ENCODE measurements at places on chromosomes 7 and 10. TPM values are rescaled to one million over a fixed set of nuclear protein-coding genes. Genes with fewer than 3 reads are reported as not detected.

TMEM26 gene
- polyA plus RNA-seq = not detected

RASA4B gene
- 9.7 TPM for polyA plus RNA-seq

SEMA3C gene
- 16.5 TPM for polyA plus RNA-seq

ZNF365 gene
- polyA plus RNA-seq = 0.11 TPM

USP6NL gene
- 8.8 TPM for polyA plus RNA-seq

HOXA2 gene
- polyA plus RNA-seq = 1.0 TPM

EPHB4 gene
- polyA plus RNA-seq = 37.5 TPM

INMT gene
- polyA plus RNA-seq = 4.8 TPM

LUC7L2 gene
- 32.4 TPM for polyA plus RNA-seq

GHRHR gene
- not detected for polyA plus RNA-seq

CYP26C1 gene
- polyA plus RNA-seq = not detected

RGR gene
- polyA plus RNA-seq = not detected

PRKCQ gene
- 2.3 TPM for polyA plus RNA-seq

STEAP1 gene
- polyA plus RNA-seq = 4.3 TPM

VIPR2 gene
- 1.2 TPM for polyA plus RNA-seq

ANKIB1 gene
- 19.2 TPM for polyA plus RNA-seq

SLC13A1 gene
- polyA plus RNA-seq = not detected

MET gene
- 7.4 TPM for polyA plus RNA-seq

ZNF282 gene
- 12.9 TPM for polyA plus RNA-seq

PAPOLB gene
- polyA plus RNA-seq = not detected

POM121 gene
- 9.6 TPM for polyA plus RNA-seq

TRIM50 gene
- 4.1 TPM for polyA plus RNA-seq

ADGRA1 gene
- polyA plus RNA-seq = 0.17 TPM

SKIDA1 gene
- polyA plus RNA-seq = 0.52 TPM

VAX1 gene
- not detected for polyA plus RNA-seq

IQUB gene
- 0.13 TPM for polyA plus RNA-seq

CPA4 gene
- 0.67 TPM for polyA plus RNA-seq

KIAA1549 gene
- 5.4 TPM for polyA plus RNA-seq

HMX2 gene
- polyA plus RNA-seq = not detected

ZPBP gene
- not detected for polyA plus RNA-seq

C10orf90 gene
- polyA plus RNA-seq = not detected

NME8 gene
- polyA plus RNA-seq = not detected

SDK1 gene
- polyA plus RNA-seq = 3.3 TPM

SLC26A5 gene
- 0.06 TPM for polyA plus RNA-seq

ANKRD61 gene
- polyA plus RNA-seq = 0.16 TPM

PNLIPRP3 gene
- polyA plus RNA-seq = not detected

RBM33 gene
- polyA plus RNA-seq = 18.9 TPM

ZNF736 gene
- polyA plus RNA-seq = 2.6 TPM

NODAL gene
- polyA plus RNA-seq = 0.04 TPM

SLC16A9 gene
- 0.19 TPM for polyA plus RNA-seq

TMEM270 gene
- polyA plus RNA-seq = 0.08 TPM

TBC1D12 gene
- 7.6 TPM for polyA plus RNA-seq

ZSCAN25 gene
- 4.7 TPM for polyA plus RNA-seq

ELAPOR2 gene
- polyA plus RNA-seq = 4.0 TPM

SUN1 gene
- 108 TPM for polyA plus RNA-seq

CYP3A7 gene
- not detected for polyA plus RNA-seq

Data from adipose tissue (tissue), 3 donors.